Stimulated activated CD4-positive, alpha-beta T cell treated with anti-CD3 and anti-CD28 coated beads, TNF-alpha, amount 100 ng/mL, for 48 hours (primary cell): ENCODE measurements at places on chromosomes 13 and 19.

GRCh38 chr19:907183-907853 lies 5.7 kb downstream of the R3HDM4 start:
- no peak for DNase-seq

- no peak for DNase-seq
These were observed 1202.3 kb downstream of the UQCRFS1 start for GRCh38 chr19:28010656-28011055.

DNA sequence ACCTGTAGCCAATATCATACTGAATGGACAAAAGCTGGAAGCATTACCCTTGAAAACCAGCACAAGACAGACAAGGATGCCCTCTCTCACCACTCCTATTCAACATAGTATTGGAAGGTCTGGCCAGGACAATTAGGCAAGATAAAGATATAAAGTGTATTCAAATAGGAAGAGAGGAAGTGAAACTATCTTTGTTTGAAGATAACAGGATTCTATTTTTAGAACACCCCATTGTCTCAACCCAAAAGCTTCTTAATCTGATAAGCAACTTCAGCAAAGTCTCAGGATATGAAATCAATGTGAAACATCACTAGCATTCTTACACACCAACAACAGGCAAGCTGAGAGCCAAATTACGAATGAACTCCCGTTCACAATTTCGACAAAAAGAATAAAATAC lies 17.8 kb upstream of the CCNA1 start:
- no peak for DNase-seq

- no peak for DNase-seq
These were observed 20.5 kb upstream of the C1QTNF9 start for GRCh38 chr13:24288870-24289269.

DNA sequence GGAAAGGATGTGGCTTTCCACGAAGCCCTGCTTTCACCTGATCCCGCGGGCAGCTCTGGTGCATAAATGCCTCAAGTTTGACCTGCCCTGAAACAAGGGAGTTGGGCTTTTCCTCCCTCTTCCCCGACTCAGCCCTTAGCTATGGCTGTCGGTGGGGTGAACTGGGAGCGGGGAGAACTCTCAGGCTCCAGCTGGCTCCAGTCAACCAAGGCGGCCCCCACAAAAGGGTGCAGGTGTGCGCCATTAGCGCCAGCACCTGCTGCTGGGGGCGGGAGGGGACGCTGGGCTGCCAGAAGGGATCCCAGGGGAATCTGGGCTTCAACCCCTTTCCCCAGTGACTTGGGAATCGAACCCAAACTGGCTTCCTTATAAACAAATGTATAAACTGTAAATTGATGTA lies 7.1 kb upstream of the DHRS12 start:
- no peak for DNase-seq

DNA sequence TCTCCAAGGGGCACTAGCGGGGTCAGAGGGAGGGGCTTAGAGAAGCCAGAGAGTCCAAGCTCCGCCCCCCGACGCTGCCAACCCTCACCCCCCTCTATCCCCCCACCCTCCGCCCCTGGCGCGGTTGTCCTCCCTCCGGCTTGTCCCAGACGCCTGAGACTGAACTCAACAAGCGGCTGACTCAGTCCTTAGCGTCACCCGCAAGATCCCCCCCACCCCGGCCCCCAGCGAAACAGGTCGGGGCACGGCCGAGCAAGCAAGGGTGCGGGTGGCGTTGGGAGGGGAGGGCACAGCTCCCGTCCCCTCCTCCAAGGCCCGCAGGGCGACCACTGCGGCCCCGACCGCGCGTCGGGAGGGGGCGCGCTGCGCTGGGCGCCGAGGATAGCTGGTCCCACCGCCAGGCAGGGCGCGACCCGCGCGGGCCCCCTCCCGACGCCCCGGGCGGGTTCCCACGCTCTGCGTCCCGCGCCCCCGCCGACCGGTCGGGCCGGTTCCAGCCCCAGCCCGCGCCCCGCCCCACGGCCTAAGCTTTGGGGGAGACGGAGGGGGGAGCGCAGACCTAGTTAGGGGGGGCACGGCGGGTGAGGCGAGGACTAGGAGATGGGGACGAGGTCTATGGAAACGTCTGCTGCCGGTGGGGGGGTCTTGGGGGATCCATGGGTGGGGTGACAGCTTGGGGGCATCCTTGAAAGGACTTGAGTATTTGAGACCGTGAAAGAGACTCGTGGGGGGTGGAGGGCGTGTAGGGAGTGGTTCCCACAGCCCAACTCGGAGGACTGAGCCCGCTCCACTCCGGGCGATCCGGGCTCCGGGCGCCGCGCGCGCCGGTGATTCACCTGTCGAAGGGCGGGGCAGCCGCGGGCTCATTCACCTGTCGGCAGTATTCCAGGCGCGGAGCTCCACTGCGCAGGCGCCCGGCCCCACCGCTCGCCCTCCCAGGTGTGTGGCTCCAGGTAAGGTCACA lies 5.1 kb downstream of the NOTCH3 start:
- DNase-seq = no peak

- DNase-seq = no peak
These were observed 9.0 kb upstream of the HSH2D start for GRCh38 chr19:16134510-16134909.

GRCh38 chr19:44548736-44549135 lies 19.3 kb upstream of the CEACAM20 start:
- DNase-seq = no peak

GRCh38 chr13:100040196-100040595 lies 48.7 kb upstream of the PCCA start:
- DNase-seq = no peak

DNA sequence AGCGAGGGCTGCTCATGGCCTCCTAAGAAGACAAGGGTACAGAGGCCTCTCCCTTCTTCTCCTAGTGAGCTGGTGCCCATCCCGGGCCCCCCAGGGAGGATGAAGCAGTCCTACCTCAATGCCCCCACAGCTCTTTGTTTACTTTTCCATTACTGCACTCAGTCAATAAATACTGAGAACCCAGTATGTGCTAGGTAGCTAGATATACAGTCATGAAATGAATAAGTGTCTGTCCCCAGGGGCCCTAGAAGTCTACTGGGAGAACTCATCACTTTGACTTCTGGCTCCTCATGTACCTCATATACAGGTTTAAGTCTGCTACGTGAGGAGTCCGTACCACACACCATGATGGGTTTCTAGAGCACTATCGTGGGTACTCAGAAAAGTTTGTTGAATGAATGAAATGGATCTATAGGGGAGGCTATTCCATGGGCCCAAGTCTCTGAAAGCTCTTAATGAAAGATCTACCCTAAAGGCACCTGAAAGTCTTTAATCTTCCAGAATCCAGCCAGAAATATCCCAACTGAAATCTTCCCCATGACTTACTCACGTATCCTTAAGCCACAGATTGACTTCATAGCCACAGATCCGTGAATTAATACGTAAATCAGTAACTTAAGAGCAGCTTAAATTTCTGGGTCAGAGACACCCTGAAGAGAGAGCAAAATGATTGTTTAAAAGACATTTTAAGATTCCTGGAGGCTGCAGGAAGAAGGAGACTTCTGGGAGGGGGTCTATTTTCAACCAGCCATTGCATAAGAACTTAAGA lies 51.6 kb upstream of the POMP start:
- DNase-seq = no peak

GRCh38 chr13:100526318-100527000 lies 62.1 kb downstream of the GGACT start:
- DNase-seq = no peak

GRCh38 chr13:72804301-72804700 lies 22.4 kb downstream of the PIBF1 start:
- no peak for DNase-seq

GRCh38 chr19:45404557-45405434 lies at the start of gene PPP1R13L:
Gene PPP1R13L, minus strand, starts transcription at chr19:45405069. Its CDS starts 6,751 bp downstream, at chr19:45398318.
- DNase-seq = peak; percentile 52

- no peak for DNase-seq
These were observed 179.8 kb downstream of the PRR20E start for GRCh38 chr13:57346786-57347185.

GRCh38 chr19:54302257-54302656 lies 10.7 kb downstream of the LILRA5 start:
- no peak for DNase-seq

DNA sequence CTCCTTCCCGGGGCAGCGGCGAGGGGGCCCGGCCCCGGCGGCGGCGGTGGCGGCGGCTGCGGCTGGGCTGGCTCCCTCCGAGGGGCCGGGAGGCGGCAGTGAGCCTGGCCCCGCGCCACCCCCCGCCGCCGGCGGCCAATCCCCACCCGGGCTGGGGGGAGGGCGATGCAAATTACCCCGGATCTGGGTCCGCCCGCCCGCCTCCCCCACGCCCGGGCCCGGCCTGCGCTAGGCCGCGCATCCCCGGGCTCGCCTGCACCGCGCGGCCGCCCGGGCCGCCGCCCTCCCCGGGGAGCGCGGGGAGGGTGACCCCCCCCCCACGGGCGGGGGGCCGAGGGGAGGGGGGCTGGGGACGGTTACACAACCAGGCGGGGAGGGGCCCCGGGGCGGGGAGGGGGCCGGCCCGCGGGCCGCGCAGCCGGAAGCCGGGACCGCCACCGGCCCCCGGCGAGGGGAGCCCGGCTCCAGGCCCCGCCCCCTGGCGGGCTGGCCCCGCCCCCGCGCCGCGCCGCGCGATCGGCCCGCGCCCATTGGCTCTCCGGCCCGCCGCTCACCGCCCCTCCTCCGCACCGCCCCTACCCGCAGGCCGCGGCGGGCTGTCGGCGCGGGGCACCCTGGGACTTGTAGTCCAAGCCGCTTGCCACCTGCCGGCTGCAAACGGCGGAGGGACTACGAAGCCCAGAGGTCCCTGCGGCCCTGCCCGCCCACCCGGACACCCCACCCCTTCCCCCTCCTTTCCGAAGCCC lies 1.1 kb downstream of the ZBTB7A start:
- peak; percentile 95 for DNase-seq

DNA sequence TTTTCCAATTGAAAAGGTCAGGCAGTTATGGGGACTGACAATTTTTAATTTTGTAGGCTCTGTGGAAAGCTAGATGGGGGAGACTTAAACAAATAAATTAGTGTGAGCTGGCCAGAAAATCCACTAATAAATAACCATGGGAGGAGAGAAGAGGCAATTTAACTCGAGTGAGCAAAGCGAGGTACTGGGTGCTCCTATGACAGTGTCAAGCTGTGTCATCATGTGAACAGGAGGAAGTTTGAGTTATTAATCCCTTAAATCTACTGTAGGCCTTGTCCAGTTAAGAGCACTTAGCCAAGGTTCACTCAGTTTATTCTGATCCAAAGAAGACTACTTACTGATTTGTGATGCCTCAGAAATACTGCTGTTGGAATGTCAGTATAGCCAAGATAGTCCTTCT lies 122.8 kb downstream of the OXGR1 start:
- DNase-seq = no peak

GRCh38 chr13:54234607-54235006 lies 1206.0 kb downstream of the OLFM4 start:
- no peak for DNase-seq

DNA sequence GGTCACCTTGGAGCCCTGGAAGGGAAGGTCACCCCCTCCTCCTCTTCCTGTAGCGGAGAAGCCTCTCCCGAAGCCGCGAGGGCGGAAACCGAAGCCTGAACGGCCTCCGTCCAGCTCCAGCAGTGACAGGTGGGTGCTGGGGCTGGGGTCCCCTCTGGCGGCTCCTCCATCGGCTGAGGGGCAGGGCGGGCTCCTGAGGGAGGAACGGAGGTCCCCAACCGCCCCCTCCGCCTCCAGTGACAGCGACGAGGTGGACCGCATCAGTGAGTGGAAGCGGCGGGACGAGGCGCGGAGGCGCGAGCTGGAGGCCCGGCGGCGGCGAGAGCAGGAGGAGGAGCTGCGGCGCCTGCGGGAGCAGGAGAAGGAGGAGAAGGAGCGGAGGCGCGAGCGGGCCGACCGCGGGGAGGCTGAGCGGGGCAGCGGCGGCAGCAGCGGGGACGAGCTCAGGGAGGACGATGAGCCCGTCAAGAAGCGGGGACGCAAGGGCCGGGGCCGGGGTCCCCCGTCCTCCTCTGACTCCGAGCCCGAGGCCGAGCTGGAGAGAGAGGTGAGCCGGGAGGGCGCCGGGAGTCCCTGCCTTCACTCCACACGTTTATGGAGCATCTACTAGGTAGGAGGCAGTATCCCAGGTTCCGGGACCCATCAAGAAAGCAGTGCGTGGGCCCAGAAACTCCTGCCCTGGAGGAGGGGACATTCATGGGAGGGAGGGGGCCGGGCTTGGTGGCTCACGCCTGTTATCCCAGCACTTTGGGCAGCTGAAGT lies 22.0 kb downstream of the HDGFL2 start:
- DNase-seq = no peak

DNA sequence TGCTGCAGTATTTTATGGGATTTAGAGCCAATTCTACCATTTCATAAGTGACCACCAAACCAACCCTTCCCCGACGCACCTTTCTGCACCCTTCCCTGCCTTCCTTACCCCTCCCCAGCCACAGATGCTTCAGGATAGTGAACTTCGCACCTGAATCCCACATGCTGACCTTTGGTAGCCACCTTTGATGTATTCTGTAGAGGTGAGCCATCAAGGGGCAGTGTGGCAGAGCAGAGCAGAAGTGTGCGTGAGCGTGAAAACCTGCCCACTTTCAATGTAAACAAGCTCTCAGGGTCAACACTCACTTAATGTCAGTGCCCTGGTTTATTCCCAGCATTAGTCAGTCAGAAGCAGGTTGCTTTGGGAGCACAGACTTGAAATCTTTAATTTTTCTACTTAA lies 107.7 kb downstream of the FRY start:
- no peak for DNase-seq

GRCh38 chr13:36158611-36159010 lies 27.4 kb upstream of the DCLK1 start:
- DNase-seq = no peak

- no peak for DNase-seq
These were observed 244.0 kb downstream of the COL4A1 start for GRCh38 chr13:110062777-110063442.

DNA sequence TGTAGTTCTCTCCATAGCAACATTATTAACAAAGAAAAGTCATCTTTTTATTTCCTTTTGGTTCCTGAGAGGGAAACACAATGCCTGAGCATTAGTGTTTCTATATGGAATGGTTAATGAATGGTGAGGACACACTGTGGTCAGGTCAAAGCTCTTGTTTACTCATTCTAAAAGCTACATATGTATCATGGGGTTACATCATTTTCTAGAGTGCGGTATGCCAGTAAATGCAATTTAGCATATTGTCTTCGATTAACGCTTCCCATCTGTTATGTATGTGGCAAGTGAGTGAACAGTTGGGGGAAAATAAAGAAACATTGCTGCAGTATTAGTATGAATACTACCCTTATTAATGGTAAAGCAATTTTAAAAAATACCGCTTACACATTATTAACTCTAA lies 1152.2 kb upstream of the SPRY2 start:
- no peak for DNase-seq

DNA sequence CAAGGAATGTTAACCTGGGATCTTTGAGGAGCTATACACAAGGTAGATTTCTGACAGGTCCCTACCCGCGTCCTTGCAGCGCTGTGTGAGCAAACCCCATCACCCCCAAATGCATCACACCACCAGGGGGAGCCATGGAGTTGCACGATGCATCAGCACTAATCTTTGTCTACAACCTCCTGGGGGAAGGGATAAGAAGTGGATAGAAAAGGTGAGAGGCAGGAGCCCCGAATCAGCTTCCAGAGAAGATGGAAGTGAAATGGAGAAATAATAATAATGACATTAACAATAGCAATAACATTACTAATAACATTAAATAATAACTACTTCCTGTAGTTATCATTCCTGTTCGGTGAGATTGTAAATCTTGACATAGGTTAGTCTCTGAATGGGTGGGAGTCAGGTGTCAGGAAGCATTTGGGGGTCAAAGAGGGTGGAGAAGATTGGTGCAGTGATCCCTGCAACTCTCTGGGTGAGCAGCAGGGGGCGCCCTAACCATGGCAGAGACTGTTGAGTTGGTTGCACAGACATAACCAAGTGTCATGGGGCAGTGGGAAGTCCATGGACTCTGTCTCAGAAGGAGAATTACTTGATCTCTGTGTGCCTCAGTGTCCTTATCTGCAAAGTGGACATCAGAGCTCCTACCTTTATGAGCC lies 16.5 kb downstream of the SIGLEC7 start:
- DNase-seq = peak; percentile 87

GRCh38 chr19:49790866-49791265 lies 22.2 kb downstream of the FUZ start:
- no peak for DNase-seq
